Lower leg skin (tissue), 4 donors: ENCODE measurements at places on chromosomes 13 and 19.

DNA sequence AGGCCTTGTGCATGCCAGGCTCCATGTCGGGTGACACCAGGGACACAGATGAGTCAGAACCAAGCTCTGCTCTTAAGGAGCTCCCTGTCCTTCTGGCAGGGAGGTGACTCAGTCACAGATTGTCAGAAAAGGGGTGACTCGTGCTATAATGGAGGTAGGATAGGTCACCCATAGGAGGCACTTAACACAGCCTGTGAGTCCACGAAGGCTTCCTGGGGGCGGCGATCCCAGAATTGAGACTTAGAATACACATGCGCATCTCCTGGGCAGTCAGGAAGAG lies 19.6 kb downstream of the FUZ start:
- DNase-seq = no peak

DNA sequence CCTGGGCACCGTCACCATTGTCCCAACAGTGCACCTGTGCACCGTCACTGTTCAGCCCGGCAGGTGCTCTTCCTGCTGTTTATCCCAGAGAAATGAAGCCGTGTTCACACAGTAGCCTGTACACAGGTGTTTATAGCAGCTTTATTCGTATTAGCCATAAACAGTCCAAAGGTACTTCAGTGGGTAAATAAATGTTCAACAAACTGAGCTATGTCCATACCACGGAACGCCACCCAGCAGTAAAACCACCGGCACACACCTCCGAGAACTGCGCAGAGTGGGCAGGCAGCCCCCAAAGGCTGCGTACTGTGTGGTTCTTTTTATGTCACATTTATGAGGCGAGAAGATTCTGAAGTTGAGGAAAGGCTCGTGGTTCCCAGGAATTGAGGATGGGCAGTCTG lies 44.9 kb upstream of the DCUN1D2 start:
- DNase-seq = no peak

GRCh38 chr13:45113233-45114224 lies 6.8 kb upstream of the GTF2F2 start:
- no peak for DNase-seq

DNA sequence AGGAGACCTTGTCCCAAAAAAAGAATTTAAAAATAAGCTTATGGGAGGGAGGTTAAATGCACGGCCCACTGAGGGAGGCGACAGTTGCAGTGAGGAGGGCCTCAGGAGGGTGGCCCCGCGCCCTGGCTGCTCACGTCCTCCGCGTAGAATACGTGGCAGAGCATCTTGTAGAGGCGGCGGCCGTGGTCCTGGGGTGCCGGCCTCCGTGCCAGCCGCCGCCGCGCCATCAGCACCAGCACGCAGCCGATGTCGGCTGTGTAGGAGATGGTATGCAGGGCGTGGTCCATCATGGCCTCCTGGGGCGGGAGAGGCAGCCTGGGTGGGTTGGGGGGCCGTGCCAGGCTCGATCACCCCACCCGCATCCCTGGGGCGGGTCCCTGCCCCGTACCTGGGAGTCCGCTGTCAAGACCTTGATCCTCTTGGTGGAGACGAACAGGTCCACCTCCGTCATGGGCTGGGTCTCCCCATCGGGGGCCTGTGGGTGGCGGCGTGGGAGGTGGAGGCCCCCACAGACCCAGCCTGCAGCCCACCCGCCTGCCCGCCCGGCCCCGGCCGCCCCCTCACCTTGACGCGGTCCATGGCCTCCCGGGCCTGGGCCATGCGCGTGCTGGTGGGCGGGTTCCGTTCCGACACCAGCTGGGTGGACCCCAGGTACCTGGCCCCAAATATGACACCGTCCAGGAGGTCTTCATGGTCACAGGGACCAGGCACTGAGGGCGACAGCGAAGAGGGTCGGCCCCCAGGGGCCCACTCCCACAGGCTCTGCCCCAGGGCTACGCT lies 7.7 kb downstream of the APBA3 start:
- no peak for DNase-seq

DNA sequence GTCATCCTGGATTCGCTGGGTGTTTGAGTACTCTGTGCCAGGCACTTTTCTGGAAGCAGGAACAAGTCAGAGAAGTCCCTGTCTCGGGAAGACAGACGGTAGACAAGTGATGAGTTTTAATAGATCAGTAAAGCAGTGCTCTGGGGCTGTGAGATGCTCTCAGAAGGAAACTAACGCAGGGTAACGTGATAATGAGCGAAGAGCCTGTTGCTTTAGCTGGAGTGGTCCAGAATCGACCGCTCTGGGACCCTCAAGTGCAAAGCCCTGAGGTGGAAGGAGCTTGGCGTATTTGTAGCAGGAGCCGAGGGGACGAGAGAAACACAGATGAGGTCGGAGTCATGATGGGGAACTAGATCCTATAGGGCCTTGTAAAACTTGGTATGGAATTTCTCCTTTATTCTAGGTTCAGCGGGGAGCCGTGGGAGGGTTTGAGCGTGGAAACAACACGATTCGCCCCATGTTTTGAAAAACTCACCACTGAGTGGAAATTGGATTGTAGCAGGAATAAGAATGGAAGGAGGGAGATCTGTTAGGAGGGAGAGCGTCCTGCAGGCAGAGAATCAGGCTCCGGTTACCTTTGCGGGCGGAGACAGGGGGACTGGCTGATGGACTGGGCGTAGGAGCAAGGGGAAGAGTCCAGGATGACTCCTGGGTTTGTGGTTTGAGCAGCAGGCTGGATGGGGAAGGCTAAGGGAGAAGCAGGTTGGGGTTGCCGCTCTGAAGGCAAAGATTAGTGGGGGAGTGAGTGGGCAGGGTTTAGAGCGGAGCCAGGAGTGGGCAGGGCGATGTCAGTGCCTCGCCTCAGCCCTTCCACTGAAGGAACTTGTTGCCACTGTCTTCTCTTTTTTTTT lies 763 bp downstream of the POLD1 start:
- no peak for DNase-seq

GRCh38 chr13:94209117-94209516 lies 270.4 kb downstream of the DCT start:
- no peak for DNase-seq
